Glutamatergic neuron (in vitro differentiated cells): ENCODE measurements at places on chromosomes 16 and 17. TPM values are rescaled to one million over a fixed set of nuclear protein-coding genes. Genes with fewer than 3 reads are reported as not detected.

GRCh38 chr17:64455993-64456885 lies 7.3 kb downstream of the MILR1 start:
- H3K4me3 ChIP-seq, result no peak overlapping the region
- no peaks in the 10 kb centered on the region for H3K27me3 ChIP-seq
- no peak overlapping the region for H3K27ac ChIP-seq
- H3K36me3 ChIP-seq, result no peaks in the 10 kb centered on the region
- DNase-seq, result no peak

GRCh38 chr16:51035711-51036110 lies 115.4 kb downstream of the SALL1 start:
- H3K27me3 ChIP-seq, result no peaks in the 10 kb centered on the region
- no peak overlapping the region for H3K27ac ChIP-seq
- H3K4me3 ChIP-seq, result no peak overlapping the region
- peaks cover 13% of the 10 kb centered on the region for H3K4me1 ChIP-seq
- no peak for DNase-seq

DNA sequence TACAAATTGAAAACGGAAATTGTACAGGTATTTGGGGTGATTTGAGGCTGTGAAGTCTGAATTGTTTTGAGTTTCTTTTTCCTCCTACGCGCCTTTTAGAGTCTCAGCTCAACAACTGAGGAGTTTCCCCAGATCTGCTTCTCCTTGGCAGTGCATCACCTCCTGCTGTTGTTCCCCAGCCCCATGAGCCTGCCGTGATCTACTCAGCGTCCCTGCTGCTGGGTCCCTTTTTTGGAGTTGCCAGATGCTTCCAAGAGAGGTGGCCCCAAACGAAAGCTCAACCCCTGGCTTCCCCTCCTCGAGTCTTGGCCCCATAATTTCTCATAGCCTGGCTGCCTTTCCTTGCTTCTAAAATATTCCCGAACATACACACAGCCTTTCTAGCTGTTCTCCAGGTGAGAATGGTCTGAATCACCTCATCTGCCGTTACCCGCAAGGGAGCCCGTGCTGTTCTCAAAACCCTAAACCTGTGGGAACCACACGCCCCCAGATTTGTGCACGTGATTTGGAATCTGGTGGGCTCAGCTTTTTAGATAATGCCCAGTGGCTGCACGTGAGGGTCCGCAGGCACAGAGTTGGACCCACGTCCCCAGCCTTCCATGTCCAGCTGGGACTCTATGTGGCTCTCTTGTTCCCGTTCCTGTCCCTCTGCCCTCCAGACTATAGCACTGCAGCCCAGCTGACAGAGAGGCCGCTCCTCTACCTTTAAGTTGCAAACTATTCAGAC lies 179.1 kb upstream of the CHMP6 start:
- H3K4me1 ChIP-seq, result peaks cover 13% of the 10 kb centered on the region
- H3K27me3 ChIP-seq, result peaks cover 5% of the 10 kb centered on the region
- DNase-seq, result no peak

GRCh38 chr17:35089586-35090296 lies 26.2 kb upstream of the RFFL start:
- H3K27ac ChIP-seq, result no peak overlapping the region
- no peak for DNase-seq
- peaks cover 7% of the 10 kb centered on the region for H3K27me3 ChIP-seq

DNA sequence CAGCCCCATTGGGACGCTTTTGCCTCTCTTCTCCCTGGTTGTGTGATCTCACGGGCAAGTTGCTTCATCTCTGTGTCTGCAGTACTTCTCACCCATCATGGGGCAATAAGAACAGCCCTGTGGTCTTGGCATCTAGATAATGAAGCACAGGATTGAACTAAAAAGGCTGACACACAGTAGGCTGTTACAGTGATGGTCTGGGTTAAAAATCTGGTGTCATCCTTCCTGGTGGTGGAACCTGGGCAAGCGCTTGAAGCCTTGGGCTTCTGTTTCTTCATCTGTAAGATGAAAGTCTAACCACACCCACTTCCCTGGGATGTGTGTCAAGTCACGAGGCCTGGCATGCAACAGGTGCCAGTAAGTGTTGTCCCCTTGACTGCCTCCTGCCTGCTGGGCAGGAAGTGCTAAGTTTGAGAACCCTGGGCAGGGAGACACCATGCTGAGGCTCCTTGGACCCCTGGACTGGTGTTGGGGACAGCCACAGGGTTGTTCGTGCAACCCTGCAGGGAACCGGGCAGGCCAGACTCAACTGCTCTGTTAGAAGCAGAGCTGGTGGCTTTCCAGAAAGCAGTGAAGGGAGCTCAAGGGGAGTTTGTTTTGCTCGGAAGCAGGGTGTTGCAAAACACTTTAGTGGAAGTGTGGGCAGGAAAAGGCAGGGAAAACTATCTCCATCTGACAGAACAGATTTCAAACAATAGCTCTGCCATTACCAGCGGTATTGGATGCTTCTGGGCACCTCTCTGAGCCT lies 5.9 kb upstream of the MAP2K3 start:
- H3K36me3 ChIP-seq, result no peaks in the 10 kb centered on the region
- no peak for DNase-seq
- H3K4me3 ChIP-seq, result no peak overlapping the region
- H3K27ac ChIP-seq, result no peak overlapping the region
- peaks cover 23% of the 10 kb centered on the region for H3K27me3 ChIP-seq

GRCh38 chr17:10126616-10127501 lies 71.5 kb downstream of the GAS7 start:
- H3K36me3 ChIP-seq, result no peaks in the 10 kb centered on the region
- no peak for DNase-seq
- peaks cover 5% of the 10 kb centered on the region for H3K27me3 ChIP-seq
- H3K4me3 ChIP-seq, result no peak overlapping the region

- peak overlapping the region; percentile 60 for H3K27ac ChIP-seq
- peaks cover 5% of the 10 kb centered on the region for H3K4me1 ChIP-seq
- no peak for DNase-seq
- peaks cover 4% of the 10 kb centered on the region for H3K27me3 ChIP-seq
- H3K4me3 ChIP-seq, result peak overlapping the region; percentile 86
These were observed 318 bp upstream of the RBL2 start for GRCh38 chr16:53433930-53434376.

DNA sequence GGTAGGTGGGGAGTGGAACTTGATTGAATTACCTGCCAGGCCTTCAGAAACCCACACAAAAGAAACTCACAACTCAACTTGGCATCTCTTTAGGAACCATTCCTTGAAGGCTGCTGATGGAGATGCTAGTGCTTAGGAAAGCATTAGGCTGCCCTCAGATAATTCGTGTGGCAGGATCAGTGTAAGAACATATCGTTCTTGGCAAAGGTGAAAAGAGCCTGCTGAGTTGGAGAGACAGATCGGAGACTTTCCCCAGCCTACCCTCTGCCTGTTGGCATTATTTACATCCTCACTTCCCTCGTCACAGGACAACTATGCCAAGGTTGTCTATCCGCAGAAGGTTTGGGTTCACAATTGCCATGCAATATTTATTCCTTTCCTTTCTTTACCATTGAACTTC lies 120.0 kb upstream of the HS3ST3A1 start:
- H3K27ac ChIP-seq, result no peak overlapping the region
- no peaks in the 10 kb centered on the region for H3K36me3 ChIP-seq
- H3K4me3 ChIP-seq, result no peak overlapping the region

- no peaks in the 10 kb centered on the region for H3K4me1 ChIP-seq
- H3K27ac ChIP-seq, result no peak overlapping the region
- no peak overlapping the region for H3K4me3 ChIP-seq
- peaks cover 5% of the 10 kb centered on the region for H3K27me3 ChIP-seq
- DNase-seq, result no peak
These were observed 130.8 kb downstream of the XYLT1 start for GRCh38 chr16:17339764-17340541.

DNA sequence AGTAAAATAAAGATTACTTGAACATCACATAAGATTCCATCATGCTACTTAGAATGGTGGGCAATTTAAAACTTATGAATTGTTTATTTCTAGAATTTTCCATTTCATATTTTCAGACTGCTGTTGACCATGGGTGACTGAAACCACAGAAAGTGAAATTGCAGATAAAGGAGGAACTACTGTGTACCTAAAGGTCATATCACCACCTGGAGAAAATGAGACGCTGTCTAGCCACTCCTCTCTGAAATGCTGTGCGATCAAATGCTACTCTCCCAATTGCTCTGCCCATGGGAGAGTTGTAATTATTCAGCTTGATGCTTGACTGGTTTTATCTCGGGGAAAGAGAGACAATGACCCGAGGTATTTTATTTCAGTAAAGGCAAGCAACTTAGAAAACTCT lies 128.9 kb upstream of the ERCC4 start:
- H3K36me3 ChIP-seq, result no peaks in the 10 kb centered on the region
- no peak for DNase-seq
- no peak overlapping the region for H3K27ac ChIP-seq

DNA sequence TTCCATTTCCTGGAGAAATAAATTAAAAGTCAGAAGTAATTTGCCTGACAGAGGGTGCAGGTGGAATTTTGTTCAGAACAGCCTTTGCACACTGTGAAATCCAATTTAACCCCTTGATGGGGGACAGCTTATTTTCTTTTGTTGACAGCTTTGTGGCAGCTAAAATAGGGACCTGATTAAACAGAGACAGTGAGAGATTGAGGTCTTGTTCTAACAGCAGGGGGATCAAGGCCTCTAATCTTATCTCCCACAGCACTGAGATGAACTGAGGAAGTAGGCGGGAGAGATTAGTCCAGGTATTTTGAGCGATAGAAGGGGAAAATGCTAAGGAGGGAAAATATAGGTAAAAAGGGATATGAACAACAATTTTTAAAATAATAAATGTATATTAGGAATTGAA lies 1491.4 kb upstream of the GOT2 start:
- no peaks in the 10 kb centered on the region for H3K4me1 ChIP-seq
- no peak overlapping the region for H3K27ac ChIP-seq
- no peak overlapping the region for H3K4me3 ChIP-seq
- H3K27me3 ChIP-seq, result no peaks in the 10 kb centered on the region
- H3K36me3 ChIP-seq, result no peaks in the 10 kb centered on the region
- DNase-seq, result no peak

GRCh38 chr16:3101841-3102470 lies 2.9 kb upstream of the ZSCAN10 start:
- H3K4me3 ChIP-seq, result no peak overlapping the region
- peaks cover 15% of the 10 kb centered on the region for H3K4me1 ChIP-seq
- no peak for DNase-seq
- H3K27ac ChIP-seq, result peak overlapping the region; percentile 8

DNA sequence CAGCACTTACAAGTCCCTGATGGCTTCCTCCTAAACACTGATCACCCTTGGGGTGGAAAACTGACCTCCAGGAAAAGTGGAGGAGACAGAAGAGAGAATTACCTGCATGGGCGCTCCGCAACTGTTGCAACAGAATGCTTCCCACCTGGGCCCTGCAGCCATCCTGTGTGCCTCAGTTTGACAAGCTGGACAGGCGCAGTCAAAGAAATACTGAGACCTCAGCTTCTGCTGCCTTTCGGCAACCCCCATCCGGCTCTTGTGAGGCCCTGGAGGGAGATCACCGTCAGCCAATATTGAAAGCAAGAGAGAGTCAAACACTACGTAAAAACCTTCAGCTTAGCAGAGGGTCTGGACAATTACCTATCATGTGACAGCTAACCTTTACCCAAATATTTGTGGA lies 24.8 kb downstream of the SERPINF1 start:
- DNase-seq, result no peak
- no peak overlapping the region for H3K4me3 ChIP-seq
- peaks cover 2% of the 10 kb centered on the region for H3K27me3 ChIP-seq
- H3K4me1 ChIP-seq, result peaks cover 13% of the 10 kb centered on the region

GRCh38 chr16:69830534-69831211 lies 68.5 kb downstream of the WWP2 start:
- DNase-seq, result no peak
- H3K4me3 ChIP-seq, result no peak overlapping the region
- no peak overlapping the region for H3K27ac ChIP-seq
- no peaks in the 10 kb centered on the region for H3K27me3 ChIP-seq

- H3K27ac ChIP-seq, result no peak overlapping the region
- peaks cover 5% of the 10 kb centered on the region for H3K36me3 ChIP-seq
- no peak overlapping the region for H3K4me3 ChIP-seq
- peaks cover 7% of the 10 kb centered on the region for H3K27me3 ChIP-seq
- no peak for DNase-seq
- H3K4me1 ChIP-seq, result peaks cover 30% of the 10 kb centered on the region
These were observed 2.4 kb downstream of the CYGB start for GRCh38 chr17:76534831-76535732.

GRCh38 chr17:73941919-73942530 lies 261.5 kb upstream of the RPL38 start:
- peaks cover 10% of the 10 kb centered on the region for H3K27me3 ChIP-seq
- no peaks in the 10 kb centered on the region for H3K36me3 ChIP-seq
- no peaks in the 10 kb centered on the region for H3K4me1 ChIP-seq

DNA sequence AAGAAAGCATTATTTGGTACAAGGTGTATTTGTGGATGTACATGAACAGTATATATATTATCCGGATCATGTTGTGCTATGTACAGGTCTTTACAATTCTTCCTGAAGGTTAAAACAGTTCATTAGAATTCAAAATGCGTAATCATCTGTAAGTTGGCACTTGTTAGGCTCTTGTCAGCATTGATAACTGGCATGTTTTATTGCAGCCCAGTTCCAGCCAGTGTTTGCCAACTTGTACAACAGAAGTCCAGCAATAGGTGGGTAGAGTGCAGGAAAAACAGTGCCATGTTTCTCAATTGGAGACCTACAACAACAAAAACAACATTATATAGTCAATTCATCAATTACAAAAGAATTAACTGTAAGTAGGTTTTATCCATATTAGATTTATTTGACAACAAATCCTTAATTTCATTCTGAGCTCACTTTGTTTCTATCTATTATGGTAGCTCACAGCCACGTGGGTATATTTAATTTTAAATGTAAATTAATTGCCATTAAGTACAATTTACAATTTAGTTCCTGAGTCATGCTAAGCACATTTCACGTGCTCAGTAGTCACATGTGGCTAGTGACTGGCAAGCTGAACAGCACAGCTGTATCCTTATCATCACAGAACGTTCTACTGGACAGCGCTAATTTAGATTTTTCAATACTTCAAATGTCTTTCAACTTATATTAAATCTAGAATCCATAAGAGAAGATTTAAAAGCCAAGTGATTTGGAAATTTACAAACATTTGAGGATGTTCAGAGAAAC lies 8.6 kb upstream of the ANKFY1 start:
- peaks cover 2% of the 10 kb centered on the region for H3K27me3 ChIP-seq
- no peaks in the 10 kb centered on the region for H3K4me1 ChIP-seq
- H3K27ac ChIP-seq, result no peak overlapping the region
- H3K4me3 ChIP-seq, result no peak overlapping the region
- peaks cover 3% of the 10 kb centered on the region for H3K36me3 ChIP-seq

DPEP3 gene
- not detected for total RNA-seq

TMEM114 gene
- total RNA-seq, result not detected

ITGAX gene
- not detected for total RNA-seq

SMIM22 gene
- not detected for total RNA-seq

OR4D2 gene
- not detected for total RNA-seq
